ENCODE measurements at places on chromosomes 3 and 15.
A peak's percentile ranks its signal among the peaks of the same experiment; 100 is the strongest.

- DNase-seq: no peak
Measured at GRCh38 chr3:45778761-45779201, 17.6 kb downstream of the SLC6A20 start.

DNA sequence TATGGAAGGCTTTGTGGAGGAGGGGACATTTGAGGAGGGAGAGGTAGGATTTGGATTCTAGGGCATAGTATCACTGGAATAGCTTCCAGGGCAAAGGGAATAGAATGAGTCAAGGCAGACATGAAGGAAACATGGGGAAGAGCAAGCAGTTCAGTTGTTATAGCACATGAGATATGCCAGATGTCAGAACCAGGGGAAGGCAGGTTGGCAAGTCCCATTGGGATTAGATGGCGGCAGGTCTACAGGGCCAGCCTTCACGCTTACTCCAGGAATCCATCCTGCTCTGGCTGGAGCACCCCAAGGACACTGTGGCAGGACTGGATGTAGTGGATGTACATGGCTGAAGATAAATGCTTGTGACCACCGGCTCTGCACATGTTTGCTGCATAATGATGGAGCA, 120.4 kb upstream of the ST8SIA2 start:
- DNase-seq: no peak

- DNase-seq: no peak
Measured at GRCh38 chr3:147355753-147356090, 50.6 kb downstream of the ZIC4 start.

DNA sequence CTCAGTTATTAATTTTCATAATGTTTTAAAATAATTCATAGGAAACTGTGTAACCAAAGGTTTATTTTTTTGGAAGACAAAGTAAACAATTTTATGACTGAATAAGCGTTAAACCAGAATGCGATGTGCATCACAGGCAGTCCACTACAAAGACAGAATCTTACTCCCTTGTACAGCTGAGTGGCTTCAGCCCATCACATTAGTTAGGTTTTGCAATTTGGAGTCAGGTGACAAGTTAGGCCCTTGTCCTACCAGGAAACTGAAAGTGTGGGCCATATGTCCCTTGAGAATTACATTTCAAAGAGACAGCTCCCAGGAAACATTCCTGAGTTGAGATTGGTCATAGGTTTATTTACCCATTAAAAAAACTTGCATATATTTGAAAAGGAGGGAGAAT, 156.3 kb downstream of the MEX3B start:
- no peak for DNase-seq

GRCh38 chr3:98902351-98902740, 851 bp upstream of the DCBLD2 start:
- DNase-seq: peak; percentile 47

DNA sequence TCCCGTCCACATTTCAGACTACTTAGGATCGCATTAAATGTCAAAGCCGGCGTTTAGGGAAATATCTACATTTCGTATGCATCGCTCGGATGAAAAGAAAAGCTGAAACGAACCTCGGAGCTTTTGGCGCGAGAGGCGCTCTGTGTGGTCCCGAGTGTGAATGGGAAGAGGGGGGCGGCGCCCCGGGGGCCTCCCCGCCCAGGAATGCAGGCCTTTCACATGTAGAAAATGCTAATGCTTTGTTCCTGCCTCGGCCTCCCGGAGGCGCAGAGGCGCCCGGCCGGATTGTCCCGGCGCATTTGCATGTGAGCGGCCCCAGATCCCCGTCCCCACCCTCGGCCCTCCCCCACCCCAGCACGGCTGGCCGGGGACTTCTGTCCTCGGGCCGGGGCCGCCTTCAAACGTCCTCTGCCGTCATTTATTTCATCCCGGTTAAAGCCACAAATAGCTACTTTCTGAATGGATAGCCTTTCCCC, 37.0 kb upstream of the TRIM71 start:
- peak; percentile 79 for DNase-seq

DNA sequence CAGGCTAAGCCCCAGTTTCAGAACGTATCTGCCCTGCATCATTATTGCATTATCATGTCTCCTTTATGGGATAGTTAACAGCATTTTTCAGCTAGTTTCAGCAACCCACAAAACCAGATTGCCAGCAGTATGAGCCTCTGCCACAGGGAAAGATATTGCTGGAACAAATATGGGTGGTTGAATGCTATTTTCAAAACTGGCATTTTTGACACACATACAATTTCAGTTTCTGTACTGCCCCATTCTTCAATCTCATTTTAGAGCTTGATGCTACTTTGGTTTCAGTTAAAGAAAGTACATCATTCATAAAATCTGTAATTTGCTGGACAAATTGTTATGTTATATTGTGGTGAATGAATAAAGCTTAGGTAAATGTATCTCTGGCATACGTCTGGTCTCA, 1037.5 kb downstream of the NAALADL2 start:
- DNase-seq: no peak

- no peak for DNase-seq
Measured at GRCh38 chr3:143831208-143831607, 17.1 kb downstream of the SLC9A9 start.

DNA sequence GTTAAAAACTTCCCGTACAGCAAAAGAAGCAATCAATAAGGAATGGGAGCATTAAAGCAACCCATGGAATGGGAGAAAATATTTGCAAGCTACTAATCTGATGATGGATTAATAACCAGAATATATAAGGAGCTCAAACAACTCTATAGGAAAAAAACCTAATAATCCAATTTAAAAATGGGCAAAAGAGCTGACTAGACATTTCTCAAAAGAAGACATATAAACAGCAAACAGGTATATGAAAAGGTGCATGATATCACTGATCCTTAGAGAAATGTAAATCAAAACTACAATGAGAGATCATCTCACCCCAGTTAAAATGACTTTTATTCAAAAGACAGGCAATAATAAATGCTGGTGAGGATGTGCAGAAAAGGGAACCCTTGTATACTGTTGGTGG, 52.7 kb upstream of the POU1F1 start:
- DNase-seq: no peak

DNA sequence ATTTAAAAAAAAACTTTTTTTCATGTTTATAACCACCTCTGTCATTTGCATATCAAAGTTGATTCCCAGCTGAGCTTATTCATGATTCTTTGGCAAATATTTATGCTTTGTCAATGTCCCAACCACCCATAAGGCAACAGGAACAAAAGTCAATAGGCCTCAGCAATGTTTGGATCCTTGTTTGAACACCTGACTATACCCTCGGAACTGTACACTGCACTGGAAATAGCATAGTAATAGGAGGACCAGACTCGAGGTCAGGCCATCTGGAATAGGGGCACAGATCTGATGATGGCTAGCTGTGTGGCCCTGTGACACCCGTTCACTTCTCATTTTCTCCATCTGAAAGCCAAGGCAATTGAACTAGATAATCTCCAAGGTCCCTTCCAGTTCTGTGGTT, 301.7 kb upstream of the ATP11B start:
- peak; percentile 21 for DNase-seq

- DNase-seq: no peak
Measured at GRCh38 chr3:165712382-165712781, 124.8 kb downstream of the BCHE start.

DNA sequence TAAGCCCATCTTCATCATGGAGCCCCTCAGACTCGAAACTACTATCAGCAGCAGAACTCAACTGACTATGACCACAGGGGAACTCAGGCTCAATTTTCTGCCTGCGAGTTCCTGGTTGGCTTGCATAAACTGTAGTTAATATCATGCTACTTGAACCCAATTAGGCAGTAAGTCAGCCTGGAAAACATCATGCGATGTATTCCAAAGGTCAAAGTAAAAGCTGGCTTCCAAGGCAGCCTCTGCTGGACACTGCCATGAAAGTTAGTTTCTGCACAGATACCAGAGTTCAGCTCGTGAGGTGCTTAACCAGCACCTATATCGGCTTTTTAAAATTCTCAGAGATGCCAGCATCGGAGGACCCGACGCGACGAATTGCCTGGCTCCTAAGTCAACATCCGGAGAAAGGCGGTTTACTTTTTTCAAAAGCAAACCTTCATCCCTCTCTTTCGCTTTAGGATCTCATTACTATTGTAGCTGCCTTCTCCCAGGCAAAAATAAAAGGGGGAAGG, 3.8 kb downstream of the ANP32A start:
- DNase-seq: no peak

DNA sequence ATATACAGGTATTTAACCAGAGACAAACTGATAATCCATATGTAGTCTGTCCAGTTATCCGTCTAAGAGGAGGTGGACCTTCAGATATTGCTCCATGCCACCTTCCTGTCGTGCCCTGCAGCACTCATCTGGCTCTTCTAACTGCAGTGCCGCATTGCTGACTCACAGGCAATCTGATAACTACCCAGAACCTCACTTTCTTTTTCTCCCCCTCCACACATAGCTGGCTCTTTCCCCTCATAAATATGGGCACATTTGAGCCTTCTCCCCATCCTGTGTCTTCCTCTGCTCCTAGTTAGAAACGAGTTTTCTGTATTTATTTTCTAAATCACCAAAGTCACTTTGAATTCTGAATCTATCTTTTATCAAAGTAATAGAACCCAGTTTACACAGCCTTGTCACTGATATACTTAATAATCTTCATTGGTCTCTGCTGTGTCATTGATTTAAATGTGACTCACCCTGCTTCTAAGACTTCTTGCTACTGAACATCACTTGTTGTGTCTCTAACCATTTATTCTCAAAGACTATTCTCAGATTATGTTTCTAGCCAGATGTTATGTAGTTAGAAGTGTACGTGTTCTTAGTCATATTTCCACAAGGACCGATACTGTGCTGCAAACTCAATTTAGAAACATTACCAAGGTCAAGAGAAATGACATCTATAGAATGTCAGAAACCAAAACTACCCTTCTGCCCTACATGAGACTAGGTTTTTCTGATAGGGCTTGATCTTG, 17.4 kb upstream of the KCNMB2 start:
- no peak for DNase-seq
